ENCODE measurements at places on chromosomes 11 and 22.

DNA sequence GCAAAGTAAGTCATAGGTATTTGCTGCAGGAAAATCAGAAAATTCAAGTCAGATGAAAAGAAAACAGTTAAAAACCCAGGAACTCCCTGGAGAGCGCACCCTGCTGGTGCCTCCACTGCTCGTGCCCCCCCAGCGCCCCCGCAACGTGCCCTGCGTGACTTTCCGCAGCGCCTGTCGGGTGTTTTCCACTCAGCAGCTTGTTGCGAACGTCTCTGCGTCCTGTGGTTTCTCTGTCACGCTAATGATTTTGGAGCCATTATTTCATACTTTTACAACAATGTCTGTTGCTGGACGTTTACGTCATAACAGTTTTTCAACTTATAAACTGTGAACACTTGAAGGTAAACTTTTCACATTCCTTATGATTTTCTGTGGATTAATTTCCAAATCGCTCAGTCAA lies 5.0 kb downstream of the CRELD2 start:
- no peak for DNase-seq

DNA sequence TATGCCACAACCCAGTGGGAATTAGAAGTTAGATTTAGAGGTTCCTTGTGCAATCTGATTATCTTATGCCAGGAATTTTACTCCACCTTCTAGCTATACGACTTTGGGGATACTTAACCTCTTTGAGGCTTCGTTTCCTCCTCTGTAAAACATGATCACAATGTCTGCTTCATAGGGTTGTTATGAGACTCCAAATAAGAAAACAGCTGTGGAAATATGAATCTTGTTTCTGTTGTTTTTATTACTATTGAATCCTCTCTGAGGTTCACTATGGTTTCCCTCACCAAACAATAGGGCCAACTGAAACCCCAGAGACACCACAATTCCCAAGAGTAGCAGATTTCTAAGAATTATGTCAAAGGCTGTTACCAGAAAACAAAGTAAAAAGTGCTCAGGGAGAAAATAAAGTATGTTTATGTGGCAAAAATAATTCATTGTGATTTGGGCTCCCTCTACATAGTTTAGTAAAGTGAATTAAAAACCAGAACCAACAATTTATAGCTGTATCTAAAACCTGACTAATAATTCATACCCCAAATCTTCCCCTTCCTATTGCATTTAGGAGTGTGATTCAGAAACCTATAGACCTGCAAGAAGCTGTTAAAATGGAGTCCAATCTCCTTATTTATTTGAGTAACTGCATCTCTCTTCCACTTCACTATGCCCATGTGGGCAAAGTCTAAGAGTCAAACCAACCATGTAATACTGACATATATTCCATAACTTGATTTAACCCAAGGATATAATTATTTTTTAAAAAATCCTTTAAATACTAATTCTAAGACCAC lies 38.4 kb downstream of the AMBRA1 start:
- no peak for DNase-seq

DNA sequence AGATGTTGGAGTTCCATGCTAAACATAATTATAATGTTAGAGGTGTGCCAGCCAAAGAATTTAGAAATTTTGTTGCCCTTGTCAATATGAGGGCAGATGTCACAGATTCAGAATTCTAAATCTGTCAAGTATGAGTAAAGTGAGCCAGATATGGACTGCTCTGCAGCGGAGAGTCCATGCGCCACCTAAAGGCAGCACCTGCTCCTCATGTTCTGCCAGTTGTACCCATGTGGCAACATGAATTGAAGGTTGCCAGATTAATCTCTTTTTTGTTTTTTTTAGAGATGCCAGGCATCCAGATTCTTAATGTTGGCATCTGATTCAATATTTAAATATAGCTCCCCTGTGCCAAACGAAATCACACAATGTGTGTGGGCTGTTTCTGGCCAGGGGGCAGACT lies 678.6 kb upstream of the ANO5 start:
- DNase-seq, result no peak

DNA sequence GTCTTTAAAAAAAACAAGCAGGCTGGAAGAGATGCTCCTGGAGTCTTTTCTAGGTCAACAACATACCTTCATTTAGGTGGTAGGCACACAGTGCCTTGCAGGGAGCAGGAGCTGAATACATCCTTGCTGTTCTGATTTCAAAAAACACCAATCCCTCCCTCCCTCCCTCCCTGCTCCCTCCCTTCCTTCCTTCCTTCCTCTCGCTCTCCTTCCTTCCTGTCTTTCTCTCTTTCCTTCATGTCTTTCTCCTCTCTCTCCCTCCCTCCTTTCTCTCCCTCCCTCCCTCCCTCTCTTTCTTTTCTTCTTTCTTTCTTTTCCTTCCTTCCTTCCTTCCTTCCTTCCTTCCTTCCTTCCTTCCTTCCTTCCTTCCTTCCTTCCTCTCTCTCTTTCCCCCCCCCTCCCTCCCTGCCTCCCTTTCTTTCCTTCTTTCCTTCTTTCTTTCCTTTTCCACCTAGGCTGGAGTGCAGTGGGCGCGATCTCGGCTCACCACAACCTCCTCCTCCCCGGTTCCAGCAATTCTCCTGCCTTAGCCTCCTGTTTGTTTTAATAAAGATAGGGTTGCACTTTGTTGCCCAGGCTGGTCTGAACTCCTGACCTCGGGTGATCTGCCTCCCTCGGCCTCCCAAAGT lies 245.1 kb downstream of the MIAT start:
- no peak for DNase-seq

- DNase-seq, result no peak
Observed at GRCh38 chr22:46681010-46681409, 57.0 kb downstream of the CERK start.

GRCh38 chr22:38317122-38317994 lies at the start of gene CSNK1E:
CSNK1E (minus strand) TSS chr22:38317433; CDS start chr22:38314157, 3,276 bp downstream.
- DNase-seq, result peak; percentile 86

GRCh38 chr11:100735949-100736675 lies 49.0 kb downstream of the ARHGAP42 start:
- DNase-seq, result no peak

DNA sequence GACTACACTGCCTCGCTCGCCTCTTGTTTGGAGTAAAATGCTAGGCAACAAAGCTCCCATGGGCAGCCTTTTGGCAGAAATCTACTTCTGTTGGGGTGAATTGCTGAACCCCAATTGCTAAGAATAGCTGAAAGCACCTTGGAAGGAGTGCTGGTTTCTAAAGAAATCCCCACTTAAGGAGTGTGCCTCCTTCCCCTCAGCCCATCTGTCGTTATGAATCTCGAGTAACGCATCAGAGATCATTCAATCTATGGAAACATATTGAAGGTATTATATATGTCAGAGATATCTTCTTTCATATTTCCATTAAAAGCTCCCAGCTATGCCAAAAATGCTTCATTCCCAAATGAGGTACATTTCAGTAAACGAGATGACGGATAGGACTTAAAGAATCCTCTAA lies 229.6 kb upstream of the BLID start:
- no peak for DNase-seq

DNA sequence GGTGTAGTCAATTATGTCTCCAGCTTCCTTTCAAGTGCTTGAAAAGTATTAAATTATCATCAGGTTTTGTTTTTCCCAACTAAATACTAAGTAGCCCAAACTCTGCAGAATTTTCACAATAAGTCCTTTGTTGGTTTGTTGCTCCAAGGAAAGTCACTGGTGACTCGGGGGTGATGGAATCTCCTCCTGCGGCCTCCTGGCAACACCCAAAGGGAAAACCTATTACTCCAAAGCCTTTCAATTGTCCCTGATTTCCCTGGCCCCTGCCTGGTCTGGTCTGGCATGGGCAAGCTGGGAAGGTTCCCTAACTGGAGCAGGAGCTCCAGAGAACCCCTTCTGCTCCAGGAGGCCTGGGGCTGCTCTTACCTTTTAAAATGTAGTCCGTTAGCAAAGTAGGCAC lies 47.9 kb downstream of the FEZ1 start:
- DNase-seq, result no peak

GRCh38 chr11:79249295-79249993 lies 191.4 kb downstream of the TENM4 start:
- DNase-seq, result no peak

- no peak for DNase-seq
Observed at GRCh38 chr11:122159173-122159721, 43.2 kb upstream of the BLID start.

- no peak for DNase-seq
Observed at GRCh38 chr11:120195601-120196320, 15.1 kb upstream of the OAF start.

DNA sequence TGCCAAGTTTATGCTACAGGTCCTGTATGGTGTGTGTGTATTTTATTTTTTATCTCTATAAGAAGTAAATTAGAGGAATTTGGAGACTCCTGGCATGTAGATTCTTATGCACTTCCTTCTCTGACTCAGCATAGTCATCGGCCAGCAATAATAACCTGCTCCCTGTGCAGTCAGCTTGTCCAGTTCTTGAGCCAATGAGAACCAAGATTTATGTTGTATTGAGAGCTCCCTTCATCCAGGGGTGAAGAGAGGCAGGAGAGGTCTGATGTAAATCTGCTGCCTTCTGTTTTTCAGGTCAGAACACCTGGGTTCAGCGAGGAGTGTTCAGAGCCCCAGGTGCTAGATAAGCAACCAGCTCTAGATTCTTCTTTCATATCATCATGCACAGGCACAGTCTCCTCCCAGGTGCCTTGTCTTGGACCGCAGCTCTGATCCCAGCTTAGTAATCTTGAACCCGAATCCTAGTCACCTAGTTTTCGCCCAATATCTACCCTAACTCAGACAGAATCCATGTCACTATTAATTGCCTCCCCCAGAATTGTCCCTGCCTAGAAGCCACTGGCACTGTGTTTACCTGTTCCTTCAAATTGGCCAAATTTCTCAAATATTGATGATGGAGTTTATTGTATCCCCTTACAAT lies 328.2 kb upstream of the NCAM1 start:
- no peak for DNase-seq

- no peak for DNase-seq
Observed at GRCh38 chr11:70597751-70598625, 199.7 kb downstream of the CTTN start.

- DNase-seq, result no peak
Observed at GRCh38 chr22:25736378-25737011, 5.5 kb upstream of the MYO18B start.

- no peak for DNase-seq
Observed at GRCh38 chr22:41305646-41306045, 4.3 kb downstream of the ZC3H7B start.

- no peak for DNase-seq
Observed at GRCh38 chr11:82117362-82117761, 616.3 kb downstream of the FAM181B start.

GRCh38 chr11:11415901-11416300 lies 62.9 kb upstream of the CSNK2A3 start:
- DNase-seq, result no peak

GRCh38 chr11:65651339-65651588 lies 11.5 kb downstream of the RELA start:
- no peak for DNase-seq

- DNase-seq, result no peak
Observed at GRCh38 chr11:3913921-3914320, 58.5 kb downstream of the STIM1 start.

DNA sequence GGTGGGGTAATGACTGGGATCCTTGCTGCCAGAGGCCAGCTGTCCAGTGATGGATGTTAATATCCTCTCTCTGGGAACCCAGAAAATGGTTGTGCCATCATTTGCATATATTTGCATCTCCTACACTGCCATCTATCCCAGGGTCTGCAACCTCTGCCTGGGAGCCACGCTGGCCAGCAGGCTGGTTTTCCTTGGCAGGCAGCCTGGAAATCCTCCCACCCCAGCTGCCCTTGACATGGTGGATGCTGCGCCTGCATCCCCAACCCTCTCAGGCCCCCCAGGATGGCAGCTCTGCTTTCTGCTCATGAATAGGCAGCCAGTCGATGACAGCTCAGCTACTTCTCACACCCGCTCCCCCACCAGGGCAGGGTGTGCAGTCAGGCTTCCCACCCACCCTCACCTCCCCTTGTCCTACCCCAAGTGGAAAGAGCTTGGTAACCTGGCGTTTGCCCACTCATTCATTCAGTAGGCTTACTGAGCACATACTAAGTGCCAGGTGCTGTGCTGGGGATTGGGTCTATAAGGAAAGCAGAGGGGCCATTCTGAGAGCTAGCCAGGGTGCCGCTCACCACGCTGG lies 202.5 kb downstream of the TRIM29 start:
- DNase-seq, result peak; percentile 35

GRCh38 chr11:93526641-93527583 lies 16.3 kb downstream of the SMCO4 start:
- no peak for DNase-seq

DNA sequence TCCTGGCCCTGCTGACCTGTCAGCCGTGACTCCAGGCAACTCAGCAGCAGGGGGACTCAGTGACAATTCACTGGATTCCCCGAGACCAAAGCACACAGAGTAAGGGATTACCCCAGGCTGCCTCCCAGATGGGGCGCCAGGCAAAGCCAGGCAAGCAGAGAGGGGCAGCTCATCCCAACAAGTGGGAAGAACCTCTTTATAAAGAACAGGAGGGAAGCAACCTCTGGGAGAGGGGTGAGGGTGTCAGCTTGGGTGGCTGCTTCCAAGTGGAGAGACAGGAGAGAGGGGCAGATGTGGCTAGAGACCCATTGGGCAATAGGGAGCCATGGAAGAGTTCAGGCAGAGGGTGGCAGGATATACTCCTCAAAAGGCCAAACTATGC lies 1.2 kb downstream of the SLC22A12 start:
- DNase-seq, result no peak

DNA sequence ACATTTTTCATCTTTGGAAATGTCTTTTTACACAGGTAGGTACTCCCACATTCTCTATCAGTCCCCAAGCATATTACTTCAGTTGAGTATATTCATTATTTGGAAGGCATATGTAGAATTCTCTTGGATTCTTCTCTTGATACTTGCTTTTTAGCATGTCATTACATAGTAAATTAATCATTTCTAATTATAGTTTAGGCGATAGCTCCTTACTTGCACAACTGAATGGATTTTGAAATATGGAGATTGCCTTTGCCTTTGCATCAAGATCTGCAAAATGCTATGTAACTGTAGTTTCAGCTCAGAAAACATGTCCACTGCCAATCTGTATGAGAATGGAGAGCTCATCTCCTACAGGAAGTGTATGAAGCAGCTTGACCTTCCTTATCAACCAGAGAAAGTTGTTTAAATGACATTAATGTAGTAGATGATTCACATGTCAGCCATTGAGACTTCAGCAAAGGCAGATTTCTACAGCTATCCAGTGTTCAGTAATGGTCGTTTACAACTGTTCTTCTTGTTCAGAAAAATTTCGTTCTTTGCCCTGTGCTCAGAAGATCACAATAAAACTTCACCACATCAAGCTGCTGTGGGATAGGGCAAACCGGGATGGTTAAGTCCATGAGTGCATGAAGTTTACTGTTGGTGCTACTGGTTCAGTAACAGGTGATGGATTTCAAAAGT lies 61.6 kb downstream of the PPP6R3 start:
- no peak for DNase-seq

GRCh38 chr11:2355000-2355644 lies 22.0 kb upstream of the CD81 start:
- no peak for DNase-seq

All from stomach (tissue), 19 donors.